LoVo (cell line): ENCODE measurements at places on chromosomes 1 and 21.

DNA sequence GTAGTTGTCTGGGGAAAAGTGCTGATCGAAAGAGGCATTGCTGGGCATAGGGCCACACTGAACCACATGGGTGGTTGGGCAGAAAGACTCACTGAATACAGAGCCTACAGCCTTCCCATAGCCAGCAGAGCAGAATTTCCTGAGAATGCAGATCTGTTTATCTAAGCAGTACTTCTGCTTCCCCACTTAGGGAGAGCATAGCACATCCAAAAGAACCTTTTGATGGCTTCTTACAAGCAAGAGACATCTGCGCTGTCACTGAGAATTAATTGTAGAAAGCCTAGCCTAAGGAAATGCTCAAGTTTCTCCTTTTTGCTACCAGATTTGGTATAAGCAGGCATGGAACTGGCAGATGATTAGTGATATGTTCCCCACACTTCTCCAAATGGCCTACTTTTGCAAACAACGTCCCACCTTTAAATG lies 13.0 kb upstream of the KLHDC8A start:
- DNase-seq = no peak

DNA sequence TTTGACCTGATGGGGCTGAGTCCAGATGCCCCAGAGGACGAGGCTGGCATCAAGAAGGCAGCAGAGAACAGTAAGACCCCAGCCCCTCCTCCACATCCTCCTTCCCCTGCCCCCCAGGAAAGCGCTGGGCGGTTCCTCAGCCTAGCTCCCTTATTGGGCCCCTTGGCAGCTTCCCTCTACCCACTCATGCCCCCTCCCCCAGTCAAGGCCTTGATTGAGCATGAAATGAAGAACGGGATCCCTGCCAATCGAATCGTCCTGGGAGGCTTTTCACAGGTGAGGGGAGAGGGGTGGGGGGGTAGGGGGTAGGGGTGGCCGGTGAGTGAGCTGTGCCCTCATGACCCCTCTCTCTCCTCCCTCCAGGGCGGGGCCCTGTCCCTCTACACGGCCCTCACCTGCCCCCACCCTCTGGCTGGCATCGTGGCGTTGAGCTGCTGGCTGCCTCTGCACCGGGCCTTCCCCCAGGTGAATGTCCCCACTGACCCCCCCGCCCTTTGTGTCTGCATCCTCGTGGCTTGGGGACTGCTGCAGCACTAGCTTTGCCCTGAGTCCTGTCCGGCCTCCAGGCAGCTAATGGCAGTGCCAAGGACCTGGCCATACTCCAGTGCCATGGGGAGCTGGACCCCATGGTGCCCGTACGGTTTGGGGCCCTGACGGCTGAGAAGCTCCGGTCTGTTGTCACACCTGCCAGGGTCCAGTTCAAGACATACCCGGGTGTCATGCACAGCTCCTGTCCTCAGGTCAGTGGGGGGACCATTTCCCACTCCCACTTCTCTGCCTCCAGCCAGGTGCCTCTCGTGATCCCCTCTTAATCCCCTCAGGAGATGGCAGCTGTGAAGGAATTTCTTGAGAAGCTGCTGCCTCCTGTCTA lies 3.2 kb downstream of the LYPLA2 start:
- DNase-seq = no peak

- DNase-seq = no peak
Measured at GRCh38 chr1:115746021-115746690, 22.4 kb downstream of the CASQ2 start.

DNA sequence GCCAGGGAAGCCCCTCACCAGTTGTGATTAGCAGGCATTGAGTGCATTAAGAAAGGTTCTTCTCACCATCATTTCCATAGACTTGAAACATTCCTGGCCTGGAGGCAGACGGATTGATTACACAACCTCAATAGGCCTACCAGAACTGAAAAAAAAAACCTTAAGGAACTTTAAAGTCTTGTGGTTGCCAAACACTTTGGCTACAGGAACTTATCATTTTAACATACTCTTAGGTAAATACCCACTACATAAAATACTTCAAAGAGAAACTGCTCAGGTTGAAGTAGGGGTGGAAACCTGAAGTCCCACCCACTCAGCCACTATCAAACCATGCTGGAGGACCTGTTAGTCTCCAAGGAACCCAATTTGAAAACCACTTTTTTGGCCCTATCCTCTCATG lies 22.4 kb upstream of the HMGB4 start:
- DNase-seq = no peak

GRCh38 chr1:168443899-168444298 lies 99.9 kb downstream of the XCL2 start:
- DNase-seq = no peak

GRCh38 chr1:72734415-72734814 lies 452.1 kb upstream of the NEGR1 start:
- DNase-seq = no peak

DNA sequence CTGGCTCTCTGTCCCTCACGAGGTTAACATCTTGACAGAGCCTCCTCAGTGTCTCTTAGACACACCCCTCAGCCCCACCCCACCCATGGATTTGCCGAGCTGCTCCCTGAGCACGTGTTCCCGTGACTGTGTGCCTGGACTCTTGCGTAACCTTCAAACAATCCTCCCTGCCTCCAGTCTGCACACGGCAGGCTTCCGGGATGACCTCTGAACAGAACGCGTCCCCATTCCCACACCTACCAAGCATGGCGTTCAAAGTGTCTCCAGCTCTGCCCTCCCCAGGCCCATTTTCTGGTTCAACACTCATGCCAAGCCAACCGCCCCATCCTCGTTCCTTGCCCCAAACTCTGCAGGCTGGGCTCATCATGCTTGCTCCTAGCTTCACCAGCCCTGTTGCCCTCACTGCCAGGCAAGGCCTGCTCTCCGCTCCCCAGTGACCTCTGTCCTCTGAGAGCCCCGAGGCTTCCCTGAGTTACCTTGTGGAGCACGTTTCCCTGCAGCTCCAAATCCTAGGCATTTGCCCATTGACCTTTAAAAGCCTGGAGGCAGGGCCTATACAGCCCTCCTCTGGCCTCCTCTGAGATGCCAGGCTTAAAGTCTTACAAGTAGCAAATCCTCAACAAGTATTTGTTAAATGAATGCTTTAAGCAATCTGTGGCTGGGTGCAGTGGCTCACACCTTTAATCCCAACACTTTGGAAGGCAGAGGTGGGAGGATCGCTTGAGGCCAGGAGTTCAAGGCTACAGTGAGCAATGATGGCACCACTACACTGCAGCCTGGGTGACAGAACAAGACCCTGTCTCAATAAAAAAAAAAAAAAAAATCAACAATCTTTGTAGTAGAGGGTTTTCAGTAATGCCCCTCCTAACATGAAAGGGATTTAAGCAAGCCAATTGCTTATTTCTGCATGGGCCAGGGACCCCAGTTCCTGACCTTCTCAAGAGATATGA lies 5.0 kb downstream of the AGT start:
- peak; percentile 58 for DNase-seq

GRCh38 chr1:8680664-8681650 lies 136.5 kb downstream of the RERE start:
- DNase-seq = no peak

GRCh38 chr1:78501203-78501602 lies 10.4 kb downstream of the PTGFR start:
- no peak for DNase-seq
